ENCODE measurements at places on chromosomes 11 and 22.

DNA sequence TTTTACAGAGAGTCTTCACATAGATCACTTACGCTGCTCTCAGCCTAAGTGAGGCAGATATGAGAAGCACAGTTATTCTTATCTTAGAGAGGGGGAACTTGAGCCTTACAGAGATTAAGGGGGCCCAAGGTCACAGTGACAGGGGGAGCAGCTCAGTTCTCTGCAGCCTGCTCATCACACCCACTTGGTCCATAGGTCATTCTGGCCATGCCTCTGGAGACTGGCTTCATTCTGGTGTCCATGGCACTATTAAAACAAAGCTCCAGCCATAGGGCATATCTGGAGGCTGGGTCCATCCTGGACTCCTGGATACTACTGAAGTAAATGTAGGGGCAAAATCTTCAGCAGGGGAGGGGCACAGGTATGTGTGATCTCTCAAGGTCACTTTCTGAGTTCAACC lies 5.9 kb downstream of the SLC5A4 start:
- no peak for DNase-seq

GRCh38 chr22:26385164-26385563 lies 43.9 kb upstream of the ASPHD2 start:
- no peak for DNase-seq

GRCh38 chr11:61897387-61898246 lies 6.3 kb upstream of the FADS3 start:
- peak; percentile 57 for DNase-seq

GRCh38 chr22:48088251-48088650 lies 1325.8 kb downstream of the TBC1D22A start:
- no peak for DNase-seq

- no peak for DNase-seq
These were observed 9.3 kb downstream of the OSBPL5 start for GRCh38 chr11:3155691-3156258.

DNA sequence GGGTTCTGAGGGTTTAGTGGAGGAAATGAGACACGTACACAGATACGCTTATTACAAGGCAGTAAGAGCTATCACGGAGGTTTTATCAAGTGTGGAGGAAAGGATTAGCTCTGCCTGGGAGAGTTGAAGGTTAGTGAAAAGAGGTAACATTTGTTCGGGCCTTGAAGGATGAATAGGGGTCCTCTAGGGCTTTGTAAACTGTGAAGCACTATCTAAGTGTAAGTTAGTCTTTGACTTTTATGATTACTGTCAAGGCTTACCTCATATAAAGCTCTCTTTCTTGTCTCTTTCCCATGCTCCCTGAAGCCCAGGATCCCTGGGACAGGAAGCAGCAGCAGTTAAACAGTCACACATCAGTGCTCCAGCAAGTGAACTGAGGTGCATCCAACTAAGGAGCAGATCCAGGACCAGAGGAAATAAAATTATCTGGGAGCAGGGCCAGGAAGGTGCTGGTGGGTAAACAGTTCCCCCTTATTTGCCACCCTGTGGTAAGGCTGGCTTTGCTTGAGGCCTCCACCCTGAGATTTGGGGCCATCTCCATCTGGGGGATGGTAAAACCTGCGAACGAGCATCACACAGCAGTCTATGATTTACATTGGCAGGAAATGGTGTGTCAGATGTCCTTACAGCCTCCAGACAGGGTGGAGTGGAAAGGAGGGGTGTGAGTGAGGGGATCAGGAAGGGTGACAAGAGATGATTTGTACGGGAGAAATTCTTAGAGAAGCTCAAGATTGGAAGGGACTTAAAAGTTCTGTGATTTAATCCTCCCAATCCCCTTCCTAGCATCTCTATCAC lies 27.2 kb downstream of the GVQW3 start:
- no peak for DNase-seq

GRCh38 chr22:17772958-17773605 lies 1.2 kb downstream of the BID start:
- no peak for DNase-seq

DNA sequence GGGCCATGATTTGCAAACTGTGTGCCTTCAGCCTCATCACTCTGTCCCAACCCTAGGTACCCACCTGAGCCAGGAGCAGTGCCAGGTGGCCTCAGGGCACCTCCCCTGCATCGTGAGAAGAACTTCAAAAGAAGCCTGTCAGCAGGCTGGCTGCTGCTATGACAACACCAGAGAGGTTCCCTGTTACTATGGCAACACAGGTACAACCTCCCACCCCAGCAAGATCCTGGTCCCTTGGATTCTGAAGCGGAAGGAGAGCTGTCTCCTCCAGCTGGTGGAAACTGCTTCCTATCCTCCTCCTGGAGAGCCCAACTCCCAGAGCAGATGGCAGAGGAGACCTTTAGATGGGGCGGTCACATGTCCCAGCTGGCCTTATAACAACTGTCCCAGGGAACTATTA lies 2.9 kb downstream of the ZP1 start:
- DNase-seq, result no peak

DNA sequence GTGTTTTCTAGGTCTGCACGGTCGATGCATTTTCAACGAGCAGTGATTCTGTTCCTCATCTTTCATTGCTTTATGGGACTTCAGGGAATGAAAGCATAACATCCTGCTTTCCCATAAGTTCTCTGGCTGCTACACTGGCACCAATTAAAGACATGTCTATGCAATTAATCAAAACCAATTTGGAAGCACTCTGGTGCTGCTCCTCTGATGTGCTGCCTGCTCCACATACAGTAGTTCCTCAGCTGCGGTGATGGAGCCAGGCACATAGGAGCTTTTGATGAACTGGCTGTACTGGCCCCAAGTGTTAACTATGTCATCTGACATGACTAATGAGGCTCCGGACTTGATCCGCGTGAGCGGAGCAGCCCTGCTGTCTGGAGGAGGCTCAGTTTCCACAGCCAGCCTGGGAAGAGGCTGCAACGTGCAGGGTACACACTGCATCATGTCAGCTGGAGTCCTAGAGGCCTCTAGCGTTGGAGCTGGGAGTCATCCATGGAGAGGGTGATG lies 29.8 kb downstream of the GVQW3 start:
- DNase-seq, result no peak

- no peak for DNase-seq
These were observed 65.0 kb upstream of the HORMAD2 start for GRCh38 chr22:30015229-30015797.

DNA sequence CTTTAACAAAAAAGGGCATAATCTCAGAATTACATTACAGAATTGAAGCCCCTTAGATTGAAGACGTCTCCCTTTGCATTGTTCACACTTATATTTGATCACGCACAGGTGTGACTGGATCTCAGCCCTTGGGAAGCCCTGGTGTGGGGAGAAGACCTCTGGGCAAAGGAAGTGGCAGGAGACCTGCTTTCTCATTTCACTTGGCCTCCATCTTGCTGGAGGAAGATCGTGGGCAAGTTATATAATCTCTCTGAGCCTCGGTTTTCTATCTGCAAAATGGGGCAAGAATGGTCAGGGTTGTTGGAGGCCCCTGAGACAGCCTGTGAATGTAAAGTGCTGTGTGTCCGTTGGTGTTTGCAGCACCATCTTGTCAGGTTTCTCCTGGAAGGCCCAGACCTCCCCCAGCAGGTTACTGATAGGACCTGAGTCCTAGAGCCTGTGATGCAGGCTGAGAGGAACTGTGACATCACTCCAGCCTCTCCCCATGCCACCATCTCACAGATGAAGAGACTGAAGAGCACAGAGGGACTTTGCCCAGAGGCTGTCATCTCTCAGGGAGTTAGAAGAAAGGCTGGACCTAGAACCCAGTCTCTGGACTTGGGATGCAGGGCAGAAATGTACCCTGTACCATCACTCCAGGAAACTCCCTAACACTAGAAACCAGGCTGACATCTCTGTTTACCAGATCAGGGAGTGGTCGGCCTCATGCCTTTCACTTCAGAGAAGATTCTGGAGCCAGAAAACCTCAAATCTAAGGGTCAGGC lies 1.1 kb upstream of the APOA1 start:
- no peak for DNase-seq

GRCh38 chr11:64731601-64732000 lies 8.6 kb upstream of the NRXN2 start:
- no peak for DNase-seq

DNA sequence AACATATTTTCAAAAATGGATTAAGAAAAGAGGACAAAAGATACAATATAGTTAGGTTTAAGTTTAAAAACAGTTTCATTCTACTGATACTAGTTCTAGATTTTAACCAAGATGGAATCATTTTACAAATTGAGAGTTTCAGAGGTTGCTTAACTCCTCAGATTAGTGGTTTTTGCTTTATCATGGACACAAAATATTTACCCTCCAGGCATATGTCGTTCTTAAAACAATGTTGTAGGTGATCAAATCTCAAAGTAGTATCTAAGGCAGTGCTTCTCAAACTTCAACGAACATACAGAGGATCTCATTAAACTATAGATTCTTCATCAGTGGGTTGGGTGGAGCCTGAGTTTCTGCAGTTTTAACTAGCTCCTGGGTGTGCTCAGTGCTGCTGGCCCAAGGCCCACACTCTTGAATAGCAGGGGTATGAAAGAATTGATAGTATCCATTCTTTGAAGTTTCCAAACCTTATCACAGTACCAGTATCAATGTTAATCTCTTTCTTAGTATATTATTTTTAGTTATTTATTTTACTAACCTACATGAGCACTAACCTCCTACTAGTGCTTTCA lies 48.0 kb downstream of the YAP1 start:
- no peak for DNase-seq

GRCh38 chr11:116615211-116615865 lies 157.4 kb downstream of the BUD13 start:
- no peak for DNase-seq

DNA sequence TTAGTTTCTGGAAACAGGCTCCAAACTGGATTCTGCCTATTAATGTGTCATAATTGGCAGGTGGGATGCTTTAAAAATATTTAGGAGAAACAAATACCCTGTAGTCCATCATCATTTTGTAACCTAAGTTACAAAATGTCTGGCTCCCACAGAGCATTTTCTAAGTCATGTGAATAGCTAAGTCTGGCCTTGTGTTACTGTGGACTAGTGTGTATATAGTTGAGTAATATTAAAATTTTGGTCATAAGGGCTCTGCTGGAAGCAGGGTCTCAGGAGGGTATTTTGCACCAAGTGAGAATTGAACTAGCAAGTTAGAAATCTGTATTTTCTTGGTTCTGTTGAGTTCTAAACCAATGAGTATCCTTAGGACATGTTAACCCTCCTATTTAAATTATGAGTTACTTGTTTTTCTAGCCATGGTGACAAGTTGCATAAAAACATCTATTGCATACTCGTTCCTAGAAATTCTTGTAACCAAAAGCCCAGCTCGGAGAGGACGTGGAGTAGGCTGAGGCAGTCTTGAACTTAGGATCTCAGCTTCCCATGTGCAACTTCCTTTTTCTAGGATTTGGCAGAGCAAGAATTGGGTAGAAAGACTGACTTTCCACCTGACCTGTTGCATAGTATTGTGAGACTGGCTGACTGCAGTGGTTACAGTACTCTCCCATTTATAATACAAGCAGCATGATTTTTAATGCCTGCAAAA lies 5.4 kb downstream of the PTPMT1 start:
- DNase-seq, result no peak

GRCh38 chr22:24060375-24060788 lies 49.3 kb downstream of the CABIN1 start:
- no peak for DNase-seq

DNA sequence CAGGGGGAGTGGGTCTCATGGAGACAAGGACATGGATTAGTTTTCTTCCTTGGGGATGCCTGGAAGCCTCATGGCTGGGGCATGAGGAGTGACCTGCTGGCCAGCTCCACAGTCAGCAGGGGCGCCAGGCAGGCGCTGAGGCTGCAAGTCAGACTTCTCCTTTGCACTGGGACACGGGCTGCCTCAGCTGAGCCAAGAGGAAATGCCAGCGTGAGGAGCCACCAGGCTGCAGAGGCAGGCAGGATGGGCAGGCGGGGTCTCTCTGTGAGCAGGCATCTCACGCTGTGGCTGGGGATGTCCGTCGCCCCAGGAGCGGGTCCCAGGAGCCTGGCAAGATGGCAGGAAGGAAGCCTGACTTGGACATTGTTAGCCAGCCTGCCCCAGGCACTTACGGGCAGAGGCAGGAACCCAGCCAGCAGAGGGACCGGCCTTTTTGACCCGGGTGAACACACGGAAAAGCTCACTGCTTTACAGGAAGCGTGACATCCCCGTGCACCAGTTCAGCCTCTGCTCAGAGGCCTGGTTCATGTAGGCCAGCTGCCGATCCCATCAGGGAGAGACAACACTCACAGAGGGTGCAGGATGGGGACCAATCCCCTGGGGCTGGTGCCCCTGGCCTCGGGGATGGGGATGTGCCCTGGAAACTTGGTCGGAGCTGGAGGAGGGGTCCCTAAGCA lies 10.2 kb downstream of the GNB1L start:
- DNase-seq, result no peak

GRCh38 chr22:21861851-21862250 lies 5.6 kb downstream of the MAPK1 start:
- no peak for DNase-seq

- no peak for DNase-seq
These were observed 3.2 kb upstream of the WNT11 start for GRCh38 chr11:76209375-76209972.

DNA sequence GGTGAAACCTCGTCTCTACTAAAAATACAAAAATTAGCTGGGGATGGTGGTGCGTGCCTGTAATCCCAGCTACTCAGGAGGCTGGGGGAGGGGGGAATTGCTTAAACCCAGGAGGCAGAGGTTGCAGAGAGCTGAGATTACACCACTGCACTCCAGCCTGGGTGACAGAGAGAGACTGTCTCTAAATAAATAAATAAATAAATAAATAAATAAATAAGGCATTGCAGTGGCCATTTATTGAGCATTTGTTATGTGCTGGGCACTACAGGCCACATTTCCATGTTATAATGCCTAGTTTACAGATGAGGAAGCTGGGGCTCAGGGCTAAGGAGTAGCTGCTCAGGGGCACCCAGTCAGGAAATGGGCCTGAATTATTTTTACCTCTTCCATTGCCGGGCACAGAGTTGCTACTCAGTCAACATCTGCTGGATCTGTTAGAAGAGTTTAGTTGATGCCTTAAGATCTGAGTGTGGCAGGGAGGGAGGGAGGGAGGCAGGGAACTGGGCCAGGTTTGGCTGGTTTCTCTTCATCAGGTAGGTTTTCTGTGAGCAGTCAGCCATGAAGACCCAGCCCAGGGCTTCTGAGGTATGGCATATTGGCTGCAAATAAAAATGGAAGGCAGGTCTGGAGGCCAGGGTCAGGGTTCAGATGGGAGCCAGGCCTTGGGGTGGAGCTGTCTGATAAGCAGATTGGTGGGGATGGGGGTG lies 5.6 kb downstream of the PVALB start:
- DNase-seq, result no peak

- no peak for DNase-seq
These were observed 148.2 kb downstream of the MAML2 start for GRCh38 chr11:96194581-96195374.

GRCh38 chr11:9861860-9862725 lies 198.2 kb downstream of the SWAP70 start:
- DNase-seq, result peak; percentile 30

GRCh38 chr22:45889539-45890350 lies 87.2 kb downstream of the WNT7B start:
- DNase-seq, result no peak

DNA sequence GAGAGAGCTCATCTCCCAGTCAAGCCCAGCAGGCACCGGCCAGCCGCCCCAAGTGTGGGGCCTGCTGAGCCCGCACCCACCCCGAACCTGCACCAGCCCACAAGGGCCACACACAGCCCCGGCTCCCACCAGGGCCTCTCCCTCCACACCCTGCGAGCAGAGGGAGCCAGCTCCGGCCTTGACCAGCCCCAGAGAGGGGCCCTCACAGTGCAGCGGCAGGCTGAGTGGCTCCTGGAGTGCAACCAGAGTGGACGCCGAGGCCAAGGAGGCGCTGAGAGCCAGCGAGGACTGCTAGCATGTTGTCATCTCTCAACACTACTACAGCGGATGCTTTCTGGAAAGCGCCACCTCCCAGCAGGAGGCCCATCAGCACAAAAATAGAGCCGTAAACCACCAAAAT lies 10.9 kb downstream of the DEFB108B start:
- no peak for DNase-seq
